ENCODE measurements at places on chromosomes 2 and 18.

DNA sequence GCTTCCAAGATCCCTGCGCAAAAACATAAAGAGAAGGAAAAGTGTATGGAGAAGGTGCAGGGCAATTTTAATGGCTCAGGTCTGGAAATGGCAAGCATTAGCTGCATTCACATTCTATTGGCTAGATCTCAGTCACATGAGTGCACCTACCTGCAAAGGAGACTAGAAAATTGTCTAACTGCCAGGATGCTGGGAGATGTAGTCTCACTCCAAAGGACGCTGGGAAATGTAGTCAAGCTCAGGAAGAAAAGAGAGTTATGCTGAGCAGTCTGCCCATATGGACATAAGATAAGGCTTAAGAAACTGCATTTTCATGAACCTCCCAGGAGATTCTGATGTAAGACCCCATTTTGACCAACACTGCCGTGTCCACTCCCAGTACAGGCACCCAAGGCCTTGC lies 9.5 kb upstream of the KLHL29 start:
- DNase-seq: no peak

DNA sequence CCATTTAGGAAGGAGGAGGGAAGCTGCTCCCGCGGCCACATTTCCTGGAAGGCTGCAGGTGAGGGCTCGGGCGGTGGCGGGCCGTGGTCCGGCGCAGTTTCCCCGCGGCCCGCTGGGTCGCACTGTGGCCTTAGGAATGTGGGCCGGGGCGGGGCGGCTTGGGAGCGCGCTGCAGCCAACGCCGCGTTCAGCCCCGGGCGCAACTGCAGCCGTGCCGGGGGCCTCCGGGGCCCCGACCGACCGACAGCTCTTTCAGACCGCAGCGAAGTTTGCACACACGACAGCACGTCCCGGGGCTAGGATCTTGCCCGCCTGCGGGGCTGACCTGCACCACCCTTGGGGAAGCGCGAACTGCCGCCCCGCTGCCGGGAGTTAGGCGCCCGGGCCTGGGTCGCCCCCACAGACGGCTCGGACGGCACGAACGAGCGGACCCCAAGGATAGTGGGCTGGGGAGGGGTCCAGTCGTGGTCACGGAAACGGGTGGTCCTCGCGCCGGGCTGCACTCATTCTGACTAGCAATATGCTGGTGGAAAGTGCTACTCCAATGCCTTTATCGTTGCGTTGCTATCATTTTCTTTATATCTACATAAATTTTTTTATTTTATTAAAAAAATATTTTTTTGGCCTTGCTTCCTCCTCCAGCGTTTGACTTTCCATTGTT lies 69.9 kb upstream of the DLX2 start:
- DNase-seq: peak; percentile 36

- peak; percentile 2 for DNase-seq
Observed at GRCh38 chr2:190318931-190319554, 583 bp downstream of the HIBCH start.

DNA sequence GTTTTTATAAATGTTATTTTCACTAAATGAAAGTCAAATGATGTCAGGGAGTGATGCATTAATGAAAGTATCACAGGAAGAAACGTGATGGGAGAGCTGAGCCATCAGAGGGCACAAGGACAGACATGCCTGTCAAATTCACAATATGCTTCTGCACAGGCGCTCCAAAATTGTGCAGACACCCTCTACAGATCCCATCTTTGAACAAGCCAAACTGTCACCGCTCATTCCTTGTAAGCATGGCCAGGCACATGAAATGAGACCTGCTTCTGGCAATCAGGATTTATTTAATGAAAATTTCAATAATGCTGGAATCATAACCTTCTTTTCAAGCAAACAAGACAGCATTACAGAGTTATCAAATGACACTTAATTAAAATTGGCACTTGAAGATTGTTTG lies 20.4 kb upstream of the FSHR start:
- DNase-seq: no peak

GRCh38 chr2:12175323-12175722 lies 428.9 kb downstream of the LPIN1 start:
- no peak for DNase-seq

- DNase-seq: no peak
Observed at GRCh38 chr2:85926931-85927661, 38.3 kb upstream of the ST3GAL5 start.

DNA sequence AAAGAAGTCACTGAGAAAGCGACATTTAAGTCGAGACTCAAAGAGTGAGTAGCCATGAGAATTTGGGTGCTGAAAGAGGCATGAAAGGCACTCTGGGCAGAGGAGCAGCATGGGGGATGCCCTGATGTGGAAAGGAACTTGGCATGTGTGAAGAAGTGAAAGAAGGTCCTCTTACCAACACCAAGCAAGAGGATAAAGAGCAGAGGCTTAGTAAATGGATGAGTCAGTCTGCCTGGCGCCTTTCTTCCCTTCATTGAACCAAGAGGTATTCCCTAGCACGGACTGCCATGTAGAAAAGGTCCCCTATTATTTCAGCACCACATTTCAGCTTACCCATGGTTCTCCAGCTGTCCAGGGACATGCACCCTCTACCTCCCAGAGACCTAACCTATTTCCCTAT lies 221.1 kb upstream of the NRP2 start:
- no peak for DNase-seq

DNA sequence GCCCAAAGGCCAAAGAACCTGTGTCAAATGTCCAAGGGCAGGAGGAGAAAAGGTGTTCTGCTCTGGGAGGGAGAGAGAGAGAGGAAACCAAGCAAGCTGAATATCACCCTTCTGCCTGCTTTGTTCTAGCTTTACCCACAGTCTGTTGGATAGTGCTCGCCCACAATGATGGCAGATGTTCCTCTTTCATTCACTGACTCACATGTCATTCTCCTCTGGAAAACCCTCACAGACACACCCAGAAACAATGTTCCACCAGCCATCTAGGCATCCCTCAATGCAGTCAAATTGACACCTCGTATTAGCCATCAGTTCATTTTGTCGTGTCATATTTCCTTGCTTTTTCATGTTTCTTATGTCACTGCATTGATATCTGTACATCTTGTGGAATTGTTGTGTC lies 150.3 kb downstream of the UBR3 start:
- no peak for DNase-seq

- DNase-seq: no peak
Observed at GRCh38 chr2:120245520-120246332, 6.9 kb upstream of the RALB start.

- DNase-seq: no peak
Observed at GRCh38 chr2:30670453-30670852, 136.8 kb downstream of the CAPN13 start.

- DNase-seq: no peak
Observed at GRCh38 chr2:241795021-241795999, 13.7 kb upstream of the NEU4 start.

GRCh38 chr2:59732871-59733566 lies 820.4 kb downstream of the BCL11A start:
- no peak for DNase-seq

DNA sequence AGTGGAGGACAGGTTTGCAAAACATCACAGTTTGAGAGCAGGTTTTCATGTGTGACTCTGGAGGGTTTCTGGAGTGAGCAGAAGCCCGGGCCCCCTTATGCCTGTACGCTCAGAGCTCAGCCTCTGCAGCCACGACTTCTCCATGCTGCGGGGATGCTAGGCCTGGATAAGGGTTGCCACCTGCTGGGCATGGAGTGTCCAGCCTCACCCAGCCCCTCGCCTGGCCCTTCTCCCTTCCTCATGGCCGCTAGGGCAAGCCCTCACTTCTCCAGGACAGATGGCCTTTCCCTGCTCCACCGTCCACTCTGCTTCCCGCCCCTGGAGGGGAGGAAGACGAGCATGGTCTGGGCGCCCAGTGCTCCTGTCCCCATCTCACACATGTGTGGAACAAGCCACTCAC lies 318.7 kb downstream of the GBX2 start:
- DNase-seq: no peak

GRCh38 chr2:231228974-231229529 lies 30.6 kb downstream of the ARMC9 start:
- DNase-seq: no peak

- DNase-seq: no peak
Observed at GRCh38 chr2:128986867-128987268, 668.2 kb upstream of the HS6ST1 start.

- no peak for DNase-seq
Observed at GRCh38 chr2:129806990-129807389, 172.5 kb upstream of the RAB6C start.

DNA sequence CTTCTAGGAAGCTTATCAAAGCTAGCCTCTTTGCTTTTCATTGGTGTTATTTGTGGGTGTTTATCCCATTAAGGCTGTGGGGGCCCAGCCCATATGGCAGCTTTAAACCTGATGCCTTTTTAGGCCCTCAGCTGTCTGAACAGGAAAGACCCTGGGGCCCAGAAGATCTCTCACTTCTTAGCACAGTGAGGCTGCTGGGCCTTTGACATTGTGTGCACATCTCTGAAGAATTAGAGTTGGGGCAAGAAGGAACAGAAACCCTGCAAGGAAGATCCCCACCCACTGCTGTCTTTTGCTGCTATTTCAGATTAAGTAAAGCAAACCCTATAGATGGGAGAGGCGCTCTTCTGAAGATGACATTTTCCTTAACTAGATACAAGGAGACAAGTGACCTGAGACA lies 250.0 kb downstream of the SMAD2 start:
- DNase-seq: no peak

- DNase-seq: no peak
Observed at GRCh38 chr18:59696311-59697235, 650 bp downstream of the CCBE1 start.

DNA sequence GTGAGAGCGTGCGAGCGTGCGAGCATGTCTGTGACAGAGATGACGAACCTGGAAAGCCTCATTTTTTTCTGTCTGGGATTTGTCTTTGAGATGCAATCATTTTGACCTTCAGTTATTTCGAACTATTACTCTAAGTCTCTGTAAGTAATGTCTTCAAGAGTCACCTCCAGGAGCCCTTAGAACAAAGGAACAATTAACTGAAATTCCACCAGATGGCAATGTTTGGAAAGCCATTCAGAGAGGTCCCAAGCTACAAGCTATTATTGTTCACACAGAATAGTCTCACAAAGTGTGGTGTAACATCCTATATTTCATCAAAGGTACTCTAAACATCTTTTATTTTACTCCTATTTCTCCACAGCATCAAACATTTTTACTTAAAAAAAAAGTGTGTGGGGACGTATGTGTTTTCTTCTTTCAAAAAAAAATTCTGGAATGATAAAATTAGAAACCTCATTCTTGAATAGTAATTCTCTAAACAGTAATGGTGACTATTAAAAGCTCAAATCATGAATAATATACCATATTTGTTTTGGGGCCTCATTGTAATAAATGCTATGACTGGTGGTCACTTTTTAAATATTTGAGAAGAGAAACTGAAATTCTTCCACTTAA lies 35.1 kb upstream of the MAPRE2 start:
- no peak for DNase-seq

DNA sequence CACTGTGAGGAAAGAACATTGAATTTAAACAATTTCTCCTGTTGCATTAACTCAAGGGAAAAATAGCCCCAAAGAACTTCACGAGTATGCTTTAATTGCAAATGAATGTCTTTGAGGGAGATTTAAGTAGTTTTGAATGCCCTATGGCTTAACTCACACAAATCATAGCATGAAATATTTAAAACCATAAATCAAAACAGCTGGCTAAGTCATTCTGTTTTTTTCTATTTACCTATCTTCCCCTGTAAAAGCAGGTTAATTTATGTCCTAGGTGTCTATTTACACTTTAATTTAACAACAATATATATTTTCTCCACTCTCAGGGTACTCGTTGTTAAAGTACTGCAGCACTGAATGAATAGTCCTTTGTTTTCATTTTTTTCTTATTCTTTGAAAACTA lies 118.8 kb upstream of the PIEZO2 start:
- no peak for DNase-seq

GRCh38 chr2:239201531-239201876 lies 199.3 kb downstream of the HDAC4 start:
- no peak for DNase-seq

DNA sequence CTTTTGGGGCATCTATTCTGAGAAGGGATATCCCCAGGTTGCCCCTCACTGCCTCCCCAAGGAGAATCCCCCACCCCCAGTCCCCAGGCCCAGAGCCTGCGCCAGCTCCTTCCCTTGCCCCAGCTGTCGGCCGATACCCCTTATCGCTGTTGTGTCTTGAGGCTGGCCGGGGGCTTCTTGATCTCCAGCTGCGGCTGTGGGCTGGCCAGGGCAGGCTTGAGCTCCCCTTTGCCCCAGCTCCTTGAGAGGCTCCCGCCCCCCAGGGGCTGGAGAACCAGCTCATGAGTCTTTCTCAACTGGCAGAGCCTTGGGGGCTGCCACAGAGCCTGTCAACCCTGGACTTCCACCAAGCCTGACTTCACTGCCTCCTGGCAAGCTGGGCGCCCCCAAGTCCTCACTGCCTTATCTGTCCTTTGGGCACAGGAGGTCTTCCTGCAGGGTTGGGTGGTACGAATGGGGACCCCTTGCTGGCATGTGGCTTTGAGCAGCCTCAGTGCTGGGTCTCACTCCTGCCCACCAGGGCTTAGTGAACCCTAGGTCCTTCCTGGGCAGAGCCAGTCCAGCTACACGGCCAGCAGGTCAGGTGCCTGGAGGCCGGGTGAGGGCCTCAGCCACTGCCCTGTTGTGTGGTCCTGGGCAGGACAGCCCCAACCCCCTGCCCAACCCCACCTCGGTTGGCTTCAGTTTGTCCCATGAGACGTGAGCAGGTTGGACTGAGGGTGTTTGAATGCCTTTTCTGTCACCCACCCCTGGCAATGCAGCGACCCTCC lies 29.5 kb downstream of the INHBB start:
- no peak for DNase-seq

DNA sequence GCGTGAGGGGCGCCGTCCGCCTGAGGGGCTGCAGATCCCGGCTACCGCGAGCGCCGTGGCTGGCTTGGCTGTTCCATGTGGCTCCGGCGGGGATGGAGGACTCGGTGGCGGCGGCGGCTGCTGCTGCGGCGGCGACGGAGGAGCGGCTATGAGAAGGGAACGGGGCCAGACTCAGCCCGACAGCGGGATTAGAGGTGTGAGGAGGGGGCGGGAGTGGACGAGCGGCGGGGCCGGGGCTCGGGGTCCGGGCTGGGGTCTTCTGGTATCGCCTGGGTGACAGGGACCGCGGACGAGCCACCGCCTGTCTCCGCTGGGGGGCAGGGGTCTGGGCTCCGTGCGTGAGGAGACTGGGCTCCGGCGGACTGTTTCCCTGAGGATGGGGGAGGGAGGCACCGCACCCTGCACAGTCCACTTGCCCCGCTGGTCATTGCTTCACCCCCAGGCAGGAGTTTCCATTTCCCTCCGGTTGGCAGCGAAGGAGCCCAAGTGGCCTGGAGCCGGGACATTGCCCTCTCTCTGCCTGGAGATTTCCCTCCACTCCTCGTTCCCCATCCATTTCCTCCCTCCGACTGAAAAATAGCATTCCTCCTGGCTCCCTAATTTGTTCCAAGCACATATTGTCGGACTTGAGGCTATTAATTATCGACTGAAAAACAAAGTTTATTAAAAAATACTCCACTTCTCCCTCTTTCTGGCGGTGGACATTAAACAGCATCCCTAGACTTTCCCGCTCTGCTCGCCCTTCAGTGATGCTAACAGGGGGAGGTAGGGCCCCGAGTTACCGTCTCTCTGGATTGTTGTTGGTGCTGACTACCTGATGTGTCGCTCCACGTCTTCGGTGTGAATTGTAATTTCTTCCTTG lies 577 bp downstream of the EHBP1 start:
- DNase-seq: peak; percentile 12

GRCh38 chr2:240622531-240623235 lies 2.6 kb upstream of the GPR35 start:
- peak; percentile 37 for DNase-seq

- no peak for DNase-seq
Observed at GRCh38 chr18:69626171-69626570, 225.5 kb downstream of the DOK6 start.
